Central memory CD8-positive, alpha-beta T cell (primary cell): ENCODE measurements at places on chromosomes 6 and 20.
A peak's percentile ranks its signal among the peaks of the same experiment; 100 is the strongest.

GRCh38 chr6:32459781-32460424 is 20.2 kb downstream of the HLA-DRA start:
- H3K27ac ChIP-seq: no peak overlapping the region
- H3K27me3 ChIP-seq: peaks cover 77% of the 10 kb centered on the region
- no peak for DNase-seq
- no peak overlapping the region for H3K4me3 ChIP-seq

DNA sequence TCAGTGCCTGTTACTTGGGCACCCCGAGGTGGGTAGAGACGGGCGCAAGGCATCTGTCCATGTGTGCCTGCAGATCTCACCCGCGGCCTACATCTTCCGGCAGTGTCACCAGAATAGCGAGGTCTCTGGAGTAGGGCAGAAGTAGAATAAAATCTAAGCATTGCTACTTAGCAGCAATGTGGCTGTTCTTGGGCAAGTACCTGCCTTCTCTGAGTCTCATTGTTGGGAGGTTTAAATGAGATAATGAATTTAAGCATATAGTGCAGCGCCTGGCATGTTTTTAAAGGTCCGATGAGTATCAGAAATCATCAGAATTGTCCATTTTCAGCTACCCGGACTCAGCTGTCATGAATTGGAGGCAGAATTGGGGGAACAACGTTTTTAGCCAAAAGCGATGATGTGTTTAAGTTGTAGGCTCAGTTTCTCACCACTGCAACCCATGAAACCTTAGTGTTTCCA is 800 bp downstream of the ABCC10 start:
- peaks cover 28% of the 10 kb centered on the region for H3K4me1 ChIP-seq
- peaks cover 13% of the 10 kb centered on the region for H3K36me3 ChIP-seq
- H3K4me3 ChIP-seq: peak overlapping the region; percentile 93
- no peak for DNase-seq
- H3K27me3 ChIP-seq: no peaks in the 10 kb centered on the region

DNA sequence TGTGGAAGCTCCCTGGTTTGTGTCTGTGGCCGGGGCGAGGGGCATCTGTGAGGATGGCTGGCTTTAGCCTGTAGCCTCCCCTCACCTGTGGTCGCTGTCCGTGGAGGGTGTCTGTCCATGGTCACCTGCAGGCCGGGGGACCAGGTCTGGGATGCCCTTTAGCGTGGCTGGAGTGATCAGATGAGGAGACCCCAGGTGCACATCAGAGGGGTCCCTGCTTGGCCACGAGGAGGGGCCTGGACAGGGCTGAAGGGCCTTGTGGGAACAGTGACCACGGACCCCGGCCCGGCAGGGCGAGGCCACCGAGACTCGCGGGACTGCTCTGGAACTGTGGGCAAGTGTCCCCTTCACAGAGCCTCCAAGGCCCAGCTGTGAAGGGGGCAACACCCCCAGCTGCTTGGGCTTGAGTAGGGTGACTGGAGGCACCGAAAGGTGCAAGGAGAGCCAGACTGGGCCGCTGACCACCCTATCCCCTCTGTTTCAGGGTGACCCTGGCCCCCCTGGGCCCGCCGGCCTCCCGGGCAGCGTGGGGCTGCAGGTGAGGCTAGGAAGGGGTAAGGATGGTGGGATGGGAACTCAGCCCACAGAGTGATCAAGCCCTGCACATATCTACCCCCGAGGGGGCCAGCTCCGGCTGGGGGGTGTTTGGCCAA is 8.6 kb downstream of the COL9A3 start:
- no peak for DNase-seq
- no peaks in the 10 kb centered on the region for H3K36me3 ChIP-seq
- H3K4me1 ChIP-seq: no peaks in the 10 kb centered on the region
- no peak overlapping the region for H3K4me3 ChIP-seq
- H3K27me3 ChIP-seq: peaks cover 2% of the 10 kb centered on the region

- peaks cover 50% of the 10 kb centered on the region for H3K4me1 ChIP-seq
- H3K27me3 ChIP-seq: peaks cover 27% of the 10 kb centered on the region
- DNase-seq: peak; percentile 14
- H3K4me3 ChIP-seq: peak overlapping the region; percentile 98
- H3K27ac ChIP-seq: peak overlapping the region; percentile 95
Observed at GRCh38 chr6:45423111-45423823, 45.5 kb upstream of the SUPT3H start.

- H3K4me1 ChIP-seq: no peaks in the 10 kb centered on the region
- no peak overlapping the region for H3K4me3 ChIP-seq
- H3K36me3 ChIP-seq: no peaks in the 10 kb centered on the region
- no peaks in the 10 kb centered on the region for H3K27me3 ChIP-seq
Observed at GRCh38 chr6:129015721-129016120, 132.8 kb downstream of the LAMA2 start.

DNA sequence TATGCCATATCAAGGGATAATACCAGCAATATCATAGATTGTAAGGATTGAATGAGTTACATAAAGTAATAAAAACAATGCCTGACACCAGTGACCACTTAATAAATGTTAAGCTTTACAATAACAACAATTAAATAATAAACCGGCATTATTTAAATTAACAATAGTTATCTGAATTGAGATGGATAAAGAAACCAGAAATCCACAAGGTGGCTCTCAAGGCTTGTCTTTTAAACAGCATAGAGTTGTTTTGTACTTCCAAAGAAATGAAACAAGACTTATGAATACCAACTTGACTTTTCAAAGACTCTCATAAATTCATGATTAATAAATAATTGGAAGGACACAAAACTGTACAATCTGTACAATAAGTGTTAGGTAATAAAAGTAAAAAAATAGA is 203.1 kb downstream of the ASCC3 start:
- DNase-seq: no peak
- no peaks in the 10 kb centered on the region for H3K4me1 ChIP-seq
- H3K27me3 ChIP-seq: no peaks in the 10 kb centered on the region
- peaks cover 6% of the 10 kb centered on the region for H3K36me3 ChIP-seq

DNA sequence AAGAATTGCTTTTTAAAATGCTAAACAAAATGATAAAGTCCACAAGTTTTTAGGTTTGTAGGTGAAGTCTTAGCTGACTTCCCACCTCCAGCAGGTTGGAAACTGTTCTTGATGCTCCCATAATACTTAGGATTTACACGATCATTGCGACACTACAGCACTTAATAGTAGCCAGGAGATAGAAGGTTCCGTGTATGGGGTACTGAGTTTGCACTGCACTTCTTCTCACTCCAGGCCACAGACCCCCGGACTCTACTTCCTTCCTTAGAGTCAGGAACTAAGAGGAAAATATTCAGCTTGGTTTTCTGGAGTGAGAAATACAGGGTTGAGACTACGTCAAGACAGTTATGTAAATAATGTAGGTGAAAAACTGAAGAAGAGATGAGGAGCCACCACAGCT is 56.1 kb upstream of the SGK1 start:
- H3K36me3 ChIP-seq: no peaks in the 10 kb centered on the region
- no peaks in the 10 kb centered on the region for H3K4me1 ChIP-seq
- H3K4me3 ChIP-seq: no peak overlapping the region
- no peak for DNase-seq

DNA sequence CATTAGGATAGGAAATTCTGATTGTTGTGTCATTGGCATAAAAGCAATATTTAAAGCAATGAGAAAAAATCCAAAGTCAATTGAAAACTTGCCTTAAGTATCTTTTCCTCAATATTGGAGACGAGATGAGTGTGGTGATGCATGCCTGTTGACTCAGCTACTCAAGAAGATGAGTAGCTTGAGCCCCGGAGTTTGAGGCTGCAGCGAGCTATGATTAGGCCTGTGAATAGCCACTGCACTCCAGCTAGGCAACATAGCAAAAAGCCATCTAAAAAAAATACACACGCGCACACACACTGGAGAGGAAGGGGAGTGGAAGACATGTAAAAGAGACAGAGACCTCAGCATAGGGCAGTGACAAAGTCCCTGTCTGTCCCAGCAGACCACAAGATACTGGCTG is 9.7 kb upstream of the MARCKS start:
- no peak overlapping the region for H3K4me3 ChIP-seq
- H3K4me1 ChIP-seq: no peaks in the 10 kb centered on the region
- peaks cover 54% of the 10 kb centered on the region for H3K27me3 ChIP-seq

- H3K4me3 ChIP-seq: no peak overlapping the region
- H3K36me3 ChIP-seq: no peaks in the 10 kb centered on the region
- no peak for DNase-seq
- H3K27me3 ChIP-seq: no peaks in the 10 kb centered on the region
Observed at GRCh38 chr6:130269969-130270635, 47.4 kb upstream of the SAMD3 start.

- H3K27ac ChIP-seq: no peak overlapping the region
- H3K4me3 ChIP-seq: no peak overlapping the region
- H3K36me3 ChIP-seq: no peaks in the 10 kb centered on the region
- H3K4me1 ChIP-seq: no peaks in the 10 kb centered on the region
- DNase-seq: no peak
Observed at GRCh38 chr6:87396595-87397392, 11.0 kb upstream of the CFAP206 start.

DNA sequence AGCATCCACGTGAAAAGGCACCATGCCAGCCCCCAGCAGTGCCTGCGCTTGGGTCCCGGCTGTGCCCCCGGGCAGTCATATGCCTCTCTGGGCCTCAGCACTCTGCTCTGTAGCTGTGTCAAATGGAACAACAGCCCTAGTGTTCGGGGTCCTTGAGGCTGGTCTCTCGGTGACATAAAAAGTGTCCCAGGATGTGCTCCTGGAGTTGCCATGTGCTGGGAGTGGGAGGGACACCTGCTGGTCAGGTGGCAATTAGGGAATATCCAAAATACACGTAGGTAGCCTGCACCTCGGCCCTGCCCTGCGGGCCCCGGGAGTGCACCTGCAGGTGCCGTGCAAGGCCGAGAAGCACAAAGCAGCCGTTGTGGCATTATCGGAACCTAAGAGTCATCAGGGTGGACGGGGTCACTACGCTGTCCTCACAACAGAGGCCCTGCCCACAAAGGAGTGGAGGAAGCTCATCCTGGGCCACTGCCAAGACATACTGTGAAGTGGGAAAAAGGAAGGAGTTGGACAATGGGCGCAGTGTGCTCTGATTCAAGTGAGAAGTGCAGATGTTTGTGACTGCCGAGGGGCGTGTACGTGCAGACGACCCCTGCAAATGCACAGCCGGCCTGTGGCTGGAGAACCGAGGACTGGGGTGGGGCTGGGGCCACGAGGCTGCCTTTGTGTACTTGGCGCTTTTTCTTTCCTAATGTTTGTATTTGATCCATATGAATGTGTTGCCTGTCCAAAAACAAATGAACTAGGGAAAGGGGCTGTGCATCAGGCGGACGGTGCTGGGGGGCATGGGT is 24.6 kb downstream of the SLCO4A1 start:
- no peak for DNase-seq
- no peak overlapping the region for H3K4me3 ChIP-seq
- H3K4me1 ChIP-seq: no peaks in the 10 kb centered on the region
- peaks cover 2% of the 10 kb centered on the region for H3K36me3 ChIP-seq

DNA sequence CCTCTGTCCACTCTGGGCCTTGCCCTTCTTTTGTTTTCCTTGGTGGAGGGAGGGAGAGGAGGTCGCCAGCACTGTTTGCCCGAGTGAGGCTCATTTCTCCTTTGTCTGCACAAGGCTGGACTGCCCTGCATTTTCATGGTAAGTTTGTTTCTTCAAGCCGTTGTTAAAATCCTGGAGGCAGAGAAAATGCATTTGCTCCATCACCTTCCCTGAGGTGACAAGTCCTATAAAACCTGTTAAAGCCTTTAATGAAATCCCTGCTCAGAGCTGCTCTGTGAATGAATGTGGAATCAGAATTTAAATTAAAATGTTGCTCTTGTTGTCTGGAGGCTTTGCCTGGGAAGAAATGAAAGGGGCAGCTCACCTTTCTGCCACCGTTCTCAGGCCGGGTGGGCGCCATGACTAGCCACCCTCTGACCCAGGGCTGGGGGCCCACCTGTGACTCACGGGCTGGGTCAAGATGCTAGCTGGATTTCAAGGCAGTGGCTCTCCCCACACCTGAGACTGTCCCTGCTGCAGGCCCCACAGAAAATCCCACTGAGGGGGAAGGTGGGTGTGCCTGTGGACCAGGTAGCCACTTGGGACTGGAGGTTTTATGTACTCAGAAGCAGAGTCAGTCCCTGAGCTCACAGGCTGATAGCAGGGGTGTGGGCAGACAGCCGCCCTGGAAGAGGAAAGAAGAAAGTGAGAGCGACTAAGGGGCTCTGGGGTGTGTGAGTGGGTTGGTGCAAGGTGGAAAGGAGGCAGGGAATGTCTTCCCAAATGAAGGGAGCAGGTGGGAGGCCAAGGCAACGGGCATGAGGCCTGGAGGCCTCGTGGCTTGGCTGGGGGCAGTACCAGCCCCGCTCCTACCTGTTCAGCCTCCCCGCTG is 24.0 kb upstream of the MYT1 start:
- no peak overlapping the region for H3K27ac ChIP-seq
- no peak for DNase-seq
- no peaks in the 10 kb centered on the region for H3K36me3 ChIP-seq
- no peak overlapping the region for H3K4me3 ChIP-seq
- H3K27me3 ChIP-seq: peaks cover 44% of the 10 kb centered on the region

- H3K36me3 ChIP-seq: no peaks in the 10 kb centered on the region
- peaks cover 50% of the 10 kb centered on the region for H3K27me3 ChIP-seq
Observed at GRCh38 chr20:1871807-1872458, 23.3 kb upstream of the SIRPA start.

- H3K4me1 ChIP-seq: no peaks in the 10 kb centered on the region
- H3K4me3 ChIP-seq: no peak overlapping the region
- no peaks in the 10 kb centered on the region for H3K27me3 ChIP-seq
- H3K27ac ChIP-seq: no peak overlapping the region
- no peaks in the 10 kb centered on the region for H3K36me3 ChIP-seq
Observed at GRCh38 chr6:74259981-74260380, 564.0 kb downstream of the CD109 start.

DNA sequence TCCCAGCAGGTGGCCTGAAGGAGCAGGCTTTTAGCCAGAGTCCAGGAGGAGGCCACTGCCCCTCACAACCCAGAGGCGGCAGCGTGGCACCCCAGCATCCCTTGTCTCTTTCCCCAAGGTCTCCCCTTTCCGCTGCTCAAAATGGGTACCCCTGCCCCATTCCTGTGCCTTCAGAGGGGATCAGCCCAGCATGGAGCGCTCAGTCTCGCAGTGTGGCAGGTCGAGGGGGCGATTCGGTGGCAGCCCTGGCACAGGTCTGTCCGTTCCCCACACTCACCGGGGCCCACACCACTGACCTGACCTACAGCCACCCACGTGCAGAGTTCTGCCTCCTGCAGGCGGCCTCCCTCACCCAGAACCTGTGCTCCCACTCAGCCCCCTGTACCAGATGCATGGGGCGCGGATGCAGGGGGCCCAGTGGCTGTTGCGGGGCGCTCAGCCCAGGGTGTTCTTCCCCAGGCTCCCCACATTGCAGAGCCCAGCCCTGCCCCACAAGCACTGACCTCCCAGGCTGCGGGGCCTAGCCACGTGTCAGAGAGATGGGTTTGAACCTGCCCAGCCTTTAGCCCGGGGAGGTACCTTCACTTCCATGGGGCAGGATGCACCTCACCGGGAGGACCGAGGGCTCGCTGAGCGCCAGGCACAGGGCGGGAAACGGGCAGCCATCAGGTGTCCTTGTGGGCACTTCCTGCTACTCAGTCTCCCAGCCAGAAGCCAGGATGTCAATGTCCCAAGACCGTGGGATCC is 41.8 kb downstream of the DSTN start:
- peak overlapping the region; percentile 98 for H3K27ac ChIP-seq
- H3K4me1 ChIP-seq: peaks cover 26% of the 10 kb centered on the region
- H3K27me3 ChIP-seq: no peaks in the 10 kb centered on the region
- H3K4me3 ChIP-seq: peak overlapping the region; percentile 69
- no peak for DNase-seq
